ENCODE measurements at places on chromosomes 4 and X.

DNA sequence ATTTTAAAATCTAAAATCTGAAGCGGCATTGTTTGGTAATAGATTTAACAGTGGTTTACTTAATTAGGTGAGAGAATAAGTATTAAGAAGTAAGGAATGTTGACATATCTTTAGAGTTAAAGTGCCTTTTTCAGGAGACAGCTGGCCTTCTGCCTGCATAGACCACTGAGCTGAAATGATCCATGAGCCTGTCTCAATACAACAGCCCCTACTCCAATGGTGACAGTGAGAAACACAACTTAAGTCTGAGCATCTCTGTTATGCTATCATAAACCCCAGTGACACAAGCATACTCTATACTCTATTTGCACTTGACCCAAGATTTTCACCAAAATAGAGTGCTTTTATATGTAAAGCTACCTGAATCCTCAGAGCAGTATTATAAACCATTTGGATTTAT, 137.9 kb downstream of the GRIA2 start:
- no peak for DNase-seq

- no peak for DNase-seq
These were observed 88.9 kb upstream of the FAT4 start for GRCh38 chr4:125225806-125226205.

GRCh38 chr4:54971474-54971950, 153.9 kb downstream of the KDR start:
- no peak for DNase-seq

GRCh38 chr4:21921526-21922180, 26.9 kb downstream of the KCNIP4 start:
- DNase-seq: no peak

DNA sequence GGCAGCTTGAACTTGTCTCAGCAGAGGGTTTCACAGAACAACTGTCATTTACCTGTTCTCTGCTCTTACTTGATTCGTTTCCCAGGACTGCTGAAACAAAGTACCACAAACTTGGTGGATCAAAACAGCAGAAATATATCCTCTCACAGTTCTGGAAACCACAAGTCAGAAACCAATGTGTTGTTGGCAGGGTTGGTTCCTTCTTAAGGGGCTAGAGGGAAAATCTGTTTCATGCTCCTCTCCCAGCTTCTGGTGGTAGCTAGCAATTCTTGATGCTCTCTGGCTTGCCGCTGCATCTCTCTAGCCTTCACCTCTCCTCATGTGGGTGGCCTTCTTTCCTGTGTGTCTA, 4.7 kb downstream of the TLR8 start:
- DNase-seq: no peak
